ENCODE measurements at places on chromosomes 1 and 21.

- DNase-seq, result no peak
Measured at GRCh38 chr1:236913371-236914037, 90.7 kb downstream of the MT1HL1 start.

DNA sequence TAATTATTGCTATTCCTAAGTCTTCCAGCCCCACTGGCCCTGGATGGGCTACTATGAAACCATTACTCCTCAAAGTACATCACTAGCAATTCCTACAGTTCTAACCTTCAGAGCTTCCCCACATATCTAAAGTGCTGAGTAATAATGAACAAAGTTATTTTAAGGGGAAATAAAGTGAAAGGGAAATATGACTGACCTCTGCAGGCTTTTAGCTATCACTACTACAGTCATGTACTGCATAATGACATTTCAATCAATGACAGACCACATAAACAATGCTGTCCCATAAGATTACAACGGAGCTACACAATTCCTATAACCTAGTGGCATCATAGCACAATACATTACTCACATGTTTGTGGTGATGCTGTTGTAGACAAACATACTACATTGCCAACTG is 32.5 kb upstream of the ASPM start:
- no peak for DNase-seq

DNA sequence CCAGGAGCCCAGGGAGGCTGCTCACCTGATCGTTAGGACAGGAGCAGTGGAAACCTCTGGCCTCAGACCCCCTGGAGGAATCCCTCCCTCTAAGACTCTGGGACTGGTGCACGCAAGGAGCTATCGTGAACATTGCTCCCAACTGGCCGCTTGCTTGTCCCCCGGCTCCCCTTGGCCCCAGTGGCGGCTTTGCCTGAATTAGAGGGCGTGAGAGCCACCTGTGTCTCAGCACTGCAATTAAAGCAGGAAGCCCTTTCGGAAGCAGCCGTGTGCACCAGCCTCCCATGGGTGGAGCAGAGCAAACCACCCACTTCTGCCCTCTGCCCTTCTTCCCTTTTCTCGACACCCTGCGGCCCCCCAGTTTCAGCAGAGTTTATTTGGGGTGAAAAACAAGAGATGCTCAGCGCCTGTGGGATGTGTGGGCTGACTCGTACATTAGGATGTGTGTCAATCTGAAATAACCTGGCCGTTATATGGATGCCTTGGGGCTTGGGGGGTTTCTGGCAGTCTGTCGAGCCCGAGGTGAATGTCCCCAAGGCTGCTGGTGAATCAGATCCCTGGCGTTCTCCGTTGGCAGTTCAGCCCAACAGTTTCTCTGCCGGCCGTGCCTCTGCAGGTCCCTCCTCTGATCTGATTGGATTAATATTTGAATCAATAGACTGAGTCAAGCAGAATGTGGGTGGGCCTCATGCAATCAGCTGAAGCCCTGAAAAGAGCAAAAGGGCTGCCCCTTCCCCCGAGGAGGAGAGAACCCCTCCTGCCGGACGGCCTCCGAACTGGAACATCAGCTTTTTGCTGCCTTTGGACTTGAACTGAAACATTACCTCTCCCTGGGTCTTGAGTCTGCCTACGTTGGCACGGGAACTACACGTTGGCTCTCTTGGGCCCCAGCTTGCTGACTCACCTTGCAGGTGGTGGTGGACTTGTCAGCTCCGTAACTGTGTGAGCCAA is 7.3 kb upstream of the UMODL1 start:
- no peak for DNase-seq

- DNase-seq, result no peak
Measured at GRCh38 chr1:235017191-235017590, 111.4 kb downstream of the TOMM20 start.

GRCh38 chr1:209577346-209577745 is 6.2 kb upstream of the CAMK1G start:
- no peak for DNase-seq

DNA sequence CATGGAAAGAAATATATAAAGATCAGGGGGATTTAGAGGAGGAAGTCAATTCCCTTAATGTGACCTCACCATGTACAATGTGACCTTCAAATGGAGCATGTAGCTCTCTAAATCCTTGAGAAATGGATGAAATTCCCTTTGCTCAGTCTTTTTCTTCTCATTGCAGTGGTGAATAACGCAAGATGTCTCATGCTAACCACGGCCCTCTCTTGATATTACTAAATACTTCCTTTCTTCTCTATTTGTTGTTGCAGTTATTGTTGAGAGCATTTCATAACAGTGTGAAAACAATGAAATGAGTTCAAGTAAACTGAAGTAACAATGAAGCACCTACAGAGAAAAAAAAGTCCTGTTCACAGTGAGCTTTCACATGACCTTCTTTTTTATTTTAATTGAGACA is 55.6 kb downstream of the ZNF281 start:
- no peak for DNase-seq

DNA sequence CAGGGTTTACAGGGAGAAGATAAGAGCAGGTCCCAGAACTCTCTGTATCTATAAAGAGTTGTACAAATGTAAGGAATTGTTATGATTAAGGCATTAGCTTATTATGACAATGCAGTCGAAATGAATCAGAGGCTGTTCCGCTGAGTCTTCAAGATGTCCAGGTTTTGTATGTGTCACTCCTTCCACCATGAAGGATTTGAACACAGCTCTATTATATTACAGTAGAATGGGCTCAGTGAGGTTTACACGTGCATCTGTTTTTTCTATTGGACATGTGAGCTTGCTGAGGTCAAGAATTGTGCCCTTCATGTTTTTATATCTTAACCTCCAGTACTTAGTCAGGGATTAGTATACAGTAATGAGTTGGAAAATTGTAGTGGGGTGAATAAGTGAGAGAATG is 86.3 kb downstream of the MPZL1 start:
- no peak for DNase-seq

DNA sequence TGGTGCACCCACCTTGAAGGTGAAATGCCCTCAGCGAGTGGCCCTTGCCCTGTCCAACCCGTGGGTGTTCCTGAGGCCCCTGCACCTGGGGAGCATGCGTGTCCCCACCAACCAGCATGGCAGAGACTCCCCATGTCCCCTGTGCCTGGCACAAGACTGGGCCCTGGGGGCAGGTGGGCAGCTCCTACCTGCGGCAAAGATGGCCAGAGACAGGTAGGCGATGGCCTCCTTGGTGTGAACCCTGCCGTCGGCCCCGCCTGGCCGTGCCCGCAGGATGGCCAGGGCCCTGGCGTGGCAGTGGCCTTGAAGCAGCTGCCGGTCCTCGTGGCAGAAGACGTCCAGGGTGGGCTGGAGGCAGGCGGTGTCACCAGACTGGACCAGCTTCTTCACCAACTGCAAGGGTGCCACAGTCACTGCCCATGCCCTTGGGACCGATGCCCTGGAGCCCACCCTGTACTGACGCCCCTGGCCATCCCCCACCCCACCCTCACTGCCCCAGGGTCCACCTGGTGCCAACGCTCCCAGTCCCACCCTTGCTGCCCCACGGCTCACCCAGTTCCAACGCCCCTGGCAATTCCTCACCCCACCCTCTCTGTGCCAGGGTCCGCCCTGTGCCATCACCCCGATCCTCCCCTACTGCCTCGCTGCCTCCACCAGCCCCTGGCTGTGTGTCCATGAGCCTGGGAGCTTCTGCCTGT is 15.7 kb downstream of the TTC34 start:
- DNase-seq, result no peak

GRCh38 chr1:211372463-211372862 is 45.8 kb downstream of the TRAF5 start:
- no peak for DNase-seq
